Activated effector memory CD4-positive, alpha-beta T cell treated with anti-CD3 and anti-CD28 coated beads, Interleukin-2, amount 50 U/mL, for 16 hours (primary cell): ENCODE measurements at places on chromosomes 4 and X.

DNA sequence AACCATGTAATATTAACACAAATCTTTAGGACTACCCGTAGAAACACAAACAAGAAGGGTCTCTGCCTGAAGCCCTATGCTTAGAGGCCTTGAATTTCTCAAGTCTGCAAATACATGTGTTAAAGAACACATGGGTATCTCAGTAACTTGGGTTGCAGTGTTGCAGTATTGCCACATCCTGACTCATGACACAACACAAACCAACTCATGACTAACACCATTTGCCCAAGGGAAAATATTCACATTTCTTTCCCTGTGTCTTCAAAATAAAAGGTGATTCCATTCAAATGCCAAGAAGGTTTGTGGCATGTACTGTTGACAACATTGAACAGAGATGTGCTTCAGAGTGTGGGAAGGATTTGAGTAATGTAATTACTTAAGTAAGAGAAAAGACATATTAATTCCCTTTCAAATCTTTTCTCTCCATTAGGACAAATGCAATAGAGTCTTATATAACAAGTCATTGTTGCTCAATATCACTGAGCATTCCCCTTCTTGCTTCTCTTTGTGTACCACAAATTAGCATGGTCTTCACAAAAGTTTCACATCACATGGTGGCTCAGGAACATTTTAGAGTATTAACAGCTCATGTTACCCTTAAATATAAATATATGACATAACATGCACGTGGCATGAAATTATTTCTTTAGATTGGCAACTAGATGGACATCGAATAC lies 487.1 kb downstream of the STPG2 start:
- DNase-seq, result no peak

DNA sequence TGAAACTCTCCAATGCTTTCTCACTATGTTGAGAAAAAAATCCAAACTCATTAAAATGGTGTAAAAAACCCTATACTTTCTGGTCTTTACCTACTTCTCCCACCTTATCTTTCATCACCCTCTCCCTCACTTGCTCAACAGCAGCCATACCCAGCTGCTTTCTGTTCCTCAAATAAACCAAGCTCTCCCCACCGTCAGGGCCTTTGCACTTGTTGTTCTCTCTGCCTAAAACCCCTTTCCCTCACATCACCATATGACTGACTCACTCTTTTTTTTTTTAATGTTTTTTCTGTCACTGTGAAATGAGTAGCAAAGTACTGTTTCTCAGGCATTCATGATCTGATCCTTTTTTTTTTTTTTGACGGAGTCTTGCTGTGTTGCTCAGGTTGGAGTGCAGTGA lies 122.3 kb upstream of the TMEM164 start:
- no peak for DNase-seq

DNA sequence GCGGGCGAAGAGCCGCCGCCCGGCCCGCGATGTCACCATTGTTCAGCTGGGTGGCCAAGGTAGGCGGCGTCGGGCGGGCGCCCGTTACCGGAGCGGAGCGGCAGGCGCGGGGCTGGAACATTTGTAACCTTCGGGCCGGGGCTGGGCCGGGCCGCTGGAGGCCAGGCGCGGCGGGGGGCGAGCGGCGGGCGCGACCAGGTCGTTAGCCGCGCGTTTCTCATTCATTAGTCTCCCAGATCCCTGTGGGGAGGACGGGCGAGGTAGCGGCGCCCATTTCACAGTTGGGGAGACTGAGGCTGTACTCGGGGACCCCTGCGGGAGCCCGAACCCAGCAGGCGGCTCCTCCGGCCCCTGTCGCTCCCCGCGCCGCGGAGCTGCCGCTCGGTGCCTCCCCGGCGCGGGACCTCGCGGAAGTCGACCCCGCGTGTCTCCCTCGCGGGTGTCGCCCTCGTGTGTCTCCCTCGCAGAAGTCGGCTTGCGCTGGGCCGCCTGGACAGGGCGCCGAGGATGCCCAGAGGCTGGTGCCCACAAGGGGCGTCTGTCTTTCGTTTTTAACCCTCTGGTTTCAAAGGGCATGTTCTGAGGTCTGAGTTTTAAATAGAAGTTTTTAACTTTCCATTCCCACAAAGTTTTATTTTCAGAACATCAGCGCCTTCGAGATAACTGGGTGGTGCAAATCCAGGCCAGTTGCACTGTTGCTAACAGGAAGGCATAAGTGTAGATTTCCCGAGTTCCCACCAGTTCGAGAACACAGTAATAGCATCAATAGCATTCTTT lies 17.5 kb downstream of the PTTG2 start:
- peak; percentile 91 for DNase-seq

DNA sequence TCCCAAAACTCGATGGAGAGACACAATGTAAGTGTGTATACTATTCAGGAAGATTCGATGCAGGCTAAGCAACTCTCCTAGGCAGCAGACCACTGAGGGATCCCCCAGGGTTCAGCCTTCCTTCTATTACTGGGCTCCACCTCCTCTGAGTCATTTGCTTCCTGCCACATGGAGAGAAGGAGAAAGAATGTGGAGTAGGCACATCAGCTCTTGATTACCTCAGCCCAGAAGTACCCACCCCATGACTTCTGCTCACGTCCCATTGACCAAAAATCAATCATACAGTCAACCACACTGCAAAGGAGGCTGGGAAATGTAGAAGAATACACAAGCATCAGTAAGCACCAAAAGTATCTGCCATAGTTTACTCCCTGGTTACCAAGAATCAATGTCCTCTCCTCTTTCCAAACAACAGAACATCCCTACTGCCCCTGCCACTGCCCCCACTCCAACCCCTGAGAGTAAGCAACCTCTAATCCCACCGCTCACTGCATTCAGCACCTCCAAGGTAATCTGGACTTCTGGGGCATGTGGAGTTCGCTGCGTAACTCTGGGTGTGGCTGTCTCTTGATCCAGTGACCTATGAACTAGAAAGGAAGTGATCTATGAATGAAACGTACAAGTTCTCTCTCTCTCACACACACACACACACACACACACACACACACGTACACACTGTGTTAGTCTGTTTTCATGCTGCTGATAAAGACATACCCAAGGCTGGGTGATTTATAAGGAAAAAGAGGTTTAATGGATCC lies 91.2 kb upstream of the C1QTNF7 start:
- no peak for DNase-seq

DNA sequence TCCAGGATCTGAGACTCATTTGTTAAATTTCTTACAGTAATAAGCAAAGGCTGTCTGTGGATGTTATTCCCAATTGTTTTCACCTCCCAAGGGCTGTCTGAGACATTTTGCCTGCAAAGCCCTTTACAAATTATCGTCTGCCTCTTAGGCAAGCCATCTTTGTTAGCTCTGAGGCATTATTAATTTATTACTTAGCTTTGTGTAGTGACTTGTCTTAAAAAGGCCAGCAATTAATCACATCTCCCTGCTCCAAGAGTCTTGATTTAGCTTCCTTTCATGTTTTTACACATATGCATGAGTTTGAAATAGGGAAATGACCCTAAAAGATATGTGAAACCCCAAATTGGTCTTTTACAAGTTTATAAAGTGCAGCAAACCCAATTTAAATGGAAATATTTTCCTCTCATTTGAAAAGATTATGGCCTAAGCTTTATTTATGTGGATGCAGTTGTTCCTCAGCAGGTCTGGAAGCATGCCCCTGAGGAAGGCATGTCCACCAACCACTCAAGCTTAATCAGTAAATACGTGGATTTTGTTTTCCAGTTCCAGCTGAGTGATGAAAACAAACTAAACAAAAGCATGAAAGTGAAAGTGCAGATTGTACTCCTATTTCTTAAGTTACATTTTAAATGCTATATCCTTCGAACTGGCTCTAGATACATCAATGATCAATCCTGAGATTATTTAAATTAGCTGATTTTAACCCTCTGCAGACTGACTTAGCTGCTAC lies 173.6 kb upstream of the LNX1 start:
- DNase-seq, result no peak

DNA sequence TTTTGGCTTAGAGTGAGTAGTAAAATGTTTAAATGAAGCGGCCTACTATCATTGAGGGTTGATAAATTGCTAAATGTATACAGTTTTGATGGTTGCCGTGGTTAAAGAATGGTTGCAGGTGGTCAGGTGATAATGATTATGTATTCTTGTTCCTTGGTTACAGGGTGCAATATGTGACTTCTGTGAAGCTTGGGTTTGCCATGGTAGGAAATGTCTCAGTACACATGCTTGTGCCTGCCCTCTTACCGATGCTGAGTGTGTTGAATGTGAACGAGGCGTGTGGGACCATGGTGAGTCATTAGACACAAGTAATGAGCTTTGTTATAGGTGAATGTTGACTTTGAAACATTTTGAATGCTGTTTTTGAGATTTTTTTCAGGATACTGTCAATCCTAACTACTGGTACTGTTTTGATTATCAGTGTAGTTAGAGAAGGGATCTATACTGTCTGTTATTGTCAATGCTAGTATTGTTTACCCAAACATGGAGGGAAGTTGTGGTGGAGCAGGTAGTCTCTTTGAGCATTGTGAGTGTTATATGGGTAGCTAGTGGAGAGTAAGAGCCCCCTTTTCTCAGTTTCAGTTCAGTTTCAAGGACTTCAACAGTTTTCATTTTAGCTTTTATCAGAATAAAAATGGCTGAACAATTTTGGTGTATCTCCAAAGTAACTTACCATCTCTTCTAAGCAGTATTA lies 8.9 kb downstream of the ZNF330 start:
- DNase-seq, result no peak

DNA sequence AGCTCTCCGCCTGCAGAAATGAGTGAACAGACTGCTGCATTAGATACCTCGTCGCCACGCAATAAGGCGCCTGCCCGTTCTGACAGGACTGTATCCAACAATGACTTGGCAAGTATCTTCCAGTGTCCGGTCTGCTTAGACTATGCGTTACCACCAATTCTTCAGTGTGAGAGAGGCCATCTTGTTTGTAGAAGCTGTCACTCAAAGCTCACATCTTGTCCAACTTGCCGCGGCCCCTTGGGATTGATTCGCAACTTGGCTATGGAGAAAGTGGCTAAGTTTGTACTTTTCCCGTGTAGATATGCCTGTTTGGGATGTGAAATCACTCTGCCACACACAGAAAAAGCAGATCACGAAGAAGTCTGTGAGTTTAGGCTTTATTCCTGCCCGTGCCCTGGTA lies 172.0 kb upstream of the MAGEB16 start:
- DNase-seq, result no peak

DNA sequence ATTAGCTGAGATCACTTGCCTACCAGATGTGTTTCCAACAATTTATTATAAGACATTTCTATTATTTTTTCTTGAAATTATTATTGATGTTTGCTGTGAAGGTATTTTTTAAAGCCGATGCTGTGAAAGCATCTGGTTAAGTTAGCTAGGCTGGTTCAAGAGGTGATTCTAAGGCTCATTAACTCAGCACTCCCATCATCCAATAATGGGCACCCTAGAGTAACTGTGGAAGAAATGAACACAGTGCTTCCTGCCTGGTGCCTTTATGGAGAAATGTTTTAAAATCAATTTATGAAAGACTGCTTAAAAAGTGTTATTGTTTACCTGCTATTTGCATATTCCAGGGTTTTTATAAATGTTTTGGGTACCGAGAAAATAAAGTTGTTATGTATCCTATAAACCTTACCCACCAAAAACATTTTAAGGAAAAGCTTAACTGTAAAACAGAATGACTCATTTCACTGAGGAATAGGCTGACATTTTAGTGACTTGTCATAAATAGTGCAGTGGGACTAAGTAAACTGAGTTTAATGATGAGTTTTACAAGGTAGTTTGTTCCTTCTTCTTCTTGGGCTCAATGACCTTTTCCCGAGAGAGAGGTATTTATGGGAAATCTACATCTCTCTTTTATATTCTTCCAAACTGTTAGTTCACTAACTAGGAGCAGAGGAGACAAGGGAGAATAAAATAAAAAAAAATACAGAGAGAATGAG lies 310.0 kb upstream of the AADAT start:
- DNase-seq, result no peak

DNA sequence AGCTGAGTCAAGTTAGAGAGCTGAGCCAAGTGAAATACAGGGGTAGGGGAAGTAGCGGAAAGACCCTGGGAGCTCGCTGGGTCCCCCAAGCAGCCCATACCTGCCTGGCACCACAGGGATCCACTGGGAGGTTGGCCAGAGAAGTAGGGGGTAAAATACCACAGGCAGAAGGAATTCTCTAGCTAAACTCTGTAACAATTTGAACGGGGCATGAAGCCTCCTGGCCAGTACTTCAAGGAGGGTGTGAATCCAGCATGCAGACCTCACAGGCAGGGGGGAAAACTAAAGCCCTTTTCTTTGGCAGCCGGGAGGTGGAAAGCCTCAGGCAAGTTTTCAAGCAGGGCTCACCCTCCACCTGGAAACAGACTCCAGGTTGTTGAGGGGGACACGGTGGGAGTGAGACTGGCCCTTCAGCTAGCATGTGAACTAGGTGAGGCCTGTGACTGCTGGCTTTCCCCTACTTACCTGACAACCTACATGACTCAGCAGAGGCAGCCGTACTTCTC lies 3.7 kb upstream of the UGT2A1 start:
- DNase-seq, result no peak

DNA sequence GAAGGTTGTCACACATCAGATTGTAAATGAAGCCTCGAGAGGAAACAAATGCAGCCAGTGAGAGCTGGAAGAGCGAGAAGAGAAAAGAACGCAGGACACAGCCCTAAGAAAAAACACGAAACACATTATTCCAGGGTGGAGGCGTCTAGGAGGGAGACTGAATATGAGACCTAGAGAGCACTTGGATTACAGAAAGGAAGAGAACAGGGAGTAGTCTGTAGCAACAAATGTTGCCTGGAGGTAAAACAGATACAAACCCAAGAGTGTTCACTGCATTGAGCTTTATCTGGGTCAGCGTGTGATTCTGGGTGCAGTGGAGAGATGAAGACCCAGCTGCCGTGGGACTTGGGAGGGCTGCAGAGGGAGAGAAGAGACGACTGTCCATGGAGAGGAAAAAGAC lies 50.1 kb upstream of the SETD7 start:
- no peak for DNase-seq

DNA sequence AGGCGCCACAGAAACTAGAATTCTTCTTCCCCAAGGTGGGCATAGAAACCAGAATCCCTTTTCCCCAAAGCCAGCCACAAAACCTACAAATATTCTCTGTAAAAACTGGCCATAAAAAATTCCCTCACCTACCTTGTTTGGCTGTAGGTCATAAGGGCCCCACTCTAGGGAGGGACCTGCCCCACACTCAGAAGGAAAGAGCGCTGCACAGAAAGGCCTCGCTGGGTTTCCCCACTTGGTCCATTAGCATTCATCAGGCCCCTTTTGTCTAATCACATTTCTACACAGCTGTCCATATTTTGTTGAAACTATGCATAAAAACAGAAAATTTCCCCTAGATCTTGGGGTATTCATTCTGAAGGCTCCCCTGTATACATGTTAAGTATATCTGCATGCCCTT lies 54.1 kb downstream of the PHKA2 start:
- DNase-seq, result no peak
